ENCODE measurements at places on chromosomes 4 and X. TPM values are rescaled to one million over a fixed set of nuclear protein-coding genes. Genes with fewer than 3 reads are reported as not detected.

HPGD gene
- polyA plus RNA-seq: 0.40 TPM

MAGEA1 gene
- not detected for polyA plus RNA-seq

COL4A6 gene
- not detected for polyA plus RNA-seq

BEX4 gene
- polyA plus RNA-seq: 83.0 TPM

IL3RA gene
- 31.6 TPM for polyA plus RNA-seq

ADH7 gene
- not detected for polyA plus RNA-seq

SLC38A5 gene
- polyA plus RNA-seq: 23.2 TPM

FRMPD4 gene
- not detected for polyA plus RNA-seq

FGFR3 gene
- not detected for polyA plus RNA-seq

TRAM1L1 gene
- not detected for polyA plus RNA-seq
